ENCODE measurements at places on chromosomes 6 and 20.

- DNase-seq: no peak
These were observed 31.6 kb upstream of the LAMA4 start for GRCh38 chr6:112286010-112286409.

DNA sequence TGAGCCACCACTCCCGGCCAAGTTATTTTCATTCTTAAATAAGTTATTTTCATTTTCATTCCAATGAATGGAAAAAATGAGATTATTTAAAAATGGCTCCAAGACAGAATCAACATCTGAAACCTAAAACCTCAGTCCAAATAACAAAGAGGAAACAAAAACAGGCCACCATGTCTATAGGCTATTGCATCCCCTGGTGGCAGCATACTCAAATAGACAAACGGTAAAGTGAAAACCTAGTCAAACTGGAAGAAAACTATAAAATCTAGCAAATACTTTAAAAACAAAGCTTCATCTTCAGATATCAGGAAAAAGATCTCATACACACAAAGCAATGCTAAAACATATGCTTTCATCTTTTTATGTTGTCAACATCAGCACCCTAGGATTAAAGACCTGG lies 20.9 kb downstream of the IL17A start:
- DNase-seq: no peak

DNA sequence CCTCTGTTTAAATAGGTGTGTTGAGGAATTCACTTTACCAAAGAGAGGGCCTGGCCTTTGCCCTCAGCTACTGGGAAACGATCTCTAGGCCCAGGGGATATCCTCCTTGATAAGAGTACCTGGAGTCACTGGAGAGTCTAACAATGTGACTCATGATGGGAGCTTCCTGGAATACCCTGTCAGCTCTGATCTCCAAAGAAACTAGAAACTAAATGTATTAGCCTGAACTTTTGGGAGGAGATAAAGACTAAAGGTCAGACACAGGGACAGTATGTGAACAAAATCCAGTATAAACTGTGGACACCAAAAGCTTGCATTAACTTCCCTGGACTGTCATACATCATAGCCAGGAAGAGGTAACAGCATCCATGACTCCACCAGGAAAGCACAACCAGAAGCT lies 148.5 kb downstream of the RNGTT start:
- DNase-seq: no peak

GRCh38 chr20:44768256-44768655 lies 22.6 kb downstream of the KCNK15 start:
- DNase-seq: no peak

DNA sequence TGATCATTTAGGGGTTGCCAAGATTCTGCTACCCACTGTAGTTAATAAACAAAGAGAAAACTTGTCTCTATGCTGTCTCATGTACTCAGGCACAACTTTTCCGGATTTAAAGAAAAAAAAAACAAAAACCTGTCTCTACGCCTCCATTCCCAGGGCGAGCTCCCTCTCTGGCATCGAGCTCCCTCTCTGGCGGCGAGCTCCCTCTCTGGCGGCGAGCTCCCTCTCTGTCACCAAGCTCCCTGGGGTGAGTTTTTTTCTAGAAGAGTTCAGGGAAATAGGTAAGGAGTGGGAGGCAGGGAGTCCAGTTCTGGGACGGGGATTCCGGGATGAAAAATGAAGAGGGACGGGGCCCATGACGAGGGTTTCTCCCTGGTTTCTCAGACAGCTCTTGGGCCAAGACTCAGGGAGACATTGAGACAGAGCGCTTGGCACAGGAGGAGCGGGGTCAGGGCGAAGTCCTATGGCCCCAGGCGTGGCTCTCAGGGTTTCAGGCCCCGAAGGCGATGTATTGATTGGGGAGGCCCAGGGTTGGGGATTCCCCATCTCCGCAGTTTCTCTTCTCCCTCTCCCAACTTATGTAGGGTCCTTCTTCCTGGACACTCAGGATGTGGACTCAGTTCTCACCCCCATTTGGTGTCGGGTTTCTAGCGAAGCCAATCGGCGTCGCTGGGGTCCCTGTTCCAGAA lies 16.5 kb upstream of the HLA-A start:
- DNase-seq: no peak

GRCh38 chr6:11429577-11429976 lies 108.0 kb upstream of the TMEM170B start:
- no peak for DNase-seq

DNA sequence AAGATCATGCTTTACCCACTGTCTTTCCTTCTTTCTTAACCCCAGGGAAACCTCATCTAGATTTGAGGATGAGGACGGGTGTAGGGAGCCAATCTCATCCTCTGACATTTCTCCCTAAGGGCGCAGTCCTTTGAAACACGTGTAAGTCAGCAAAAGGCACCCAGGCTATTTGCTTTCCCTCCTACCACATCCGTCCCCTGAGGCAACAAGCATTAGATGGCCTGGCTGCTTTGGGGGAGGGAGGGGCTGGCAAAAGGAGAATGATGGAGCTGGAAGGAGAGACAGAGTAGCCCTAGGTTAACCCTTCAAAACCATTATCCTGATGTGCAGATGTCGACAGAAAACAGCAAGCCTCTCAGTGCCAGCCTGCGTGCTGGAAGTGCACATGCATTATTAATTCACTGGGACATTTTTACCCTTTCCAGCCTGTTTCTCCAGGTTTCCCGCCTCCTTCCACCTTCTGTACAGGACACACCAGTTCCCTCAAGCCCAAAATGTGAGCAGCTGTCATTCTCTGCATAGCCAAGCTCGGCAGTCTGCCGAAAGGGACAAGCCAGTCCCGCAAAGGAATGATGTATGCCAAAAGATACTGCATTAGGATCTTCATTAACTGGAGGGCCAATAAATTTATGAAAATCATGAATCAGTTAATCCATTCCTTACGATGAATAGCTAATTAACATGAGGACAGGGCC lies 547.2 kb downstream of the CD83 start:
- no peak for DNase-seq

- no peak for DNase-seq
These were observed 80.8 kb downstream of the PLEKHG1 start for GRCh38 chr6:150680510-150680909.

DNA sequence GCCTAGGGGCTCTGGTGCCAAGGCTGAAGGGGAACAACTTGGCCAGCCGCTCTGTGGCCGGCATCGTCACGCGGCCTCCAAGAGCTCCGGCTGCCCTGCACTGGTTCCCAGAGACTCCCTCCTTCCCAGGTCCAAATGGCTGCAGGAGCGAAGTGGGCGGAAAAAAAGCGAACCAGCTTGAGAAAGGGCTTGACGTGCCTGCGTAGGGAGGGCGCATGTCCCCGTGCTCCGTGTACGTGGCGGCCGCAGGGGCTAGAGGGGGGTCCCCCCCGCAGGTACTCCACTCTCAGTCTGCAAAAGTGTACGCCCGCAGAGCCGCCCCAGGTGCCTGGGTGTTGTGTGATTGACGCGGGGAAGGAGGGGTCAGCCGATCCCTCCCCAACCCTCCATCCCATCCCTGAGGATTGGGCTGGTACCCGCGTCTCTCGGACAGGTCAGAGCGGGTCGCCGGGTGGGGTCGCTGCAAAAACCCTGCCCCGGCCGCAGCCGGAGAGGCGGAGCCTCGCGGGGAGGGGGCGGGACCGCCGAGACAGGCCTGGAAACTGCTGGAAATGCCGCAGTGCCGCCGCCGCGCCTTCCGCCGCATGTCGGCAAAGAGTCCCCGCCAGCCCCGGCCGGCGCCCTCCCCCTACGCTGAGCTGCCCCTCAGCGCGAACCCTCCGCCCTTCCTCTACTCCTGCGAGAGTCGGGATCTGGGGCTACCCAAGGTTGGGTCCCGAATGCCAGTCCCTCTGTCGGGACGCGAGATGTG lies 814 bp upstream of the HSP90AB1 start:
- peak; percentile 75 for DNase-seq

DNA sequence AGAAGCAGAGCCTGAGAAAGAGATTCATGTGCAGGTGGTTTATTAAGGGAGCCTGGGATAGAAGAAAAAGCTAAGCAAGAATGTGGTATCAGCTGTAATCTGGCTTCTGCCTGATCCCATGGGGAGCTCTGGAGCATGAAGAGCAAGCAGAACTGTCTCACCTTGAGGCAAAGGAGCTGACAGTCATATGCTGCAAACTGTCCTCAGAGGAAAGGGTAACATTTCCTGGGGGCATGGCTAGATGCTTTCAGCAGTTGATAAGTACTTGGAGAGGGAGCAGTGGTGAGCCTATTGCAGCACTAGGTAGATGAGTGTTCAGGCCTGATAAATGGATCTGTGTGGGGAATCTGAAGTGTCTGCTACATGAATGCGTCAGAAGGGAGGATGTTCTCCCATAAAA lies 621.5 kb upstream of the BTBD3 start:
- no peak for DNase-seq

GRCh38 chr6:74735304-74735703 lies 470.5 kb downstream of the COL12A1 start:
- DNase-seq: no peak

- no peak for DNase-seq
These were observed 40.3 kb upstream of the ARMH2 start for GRCh38 chr6:24838994-24839393.

DNA sequence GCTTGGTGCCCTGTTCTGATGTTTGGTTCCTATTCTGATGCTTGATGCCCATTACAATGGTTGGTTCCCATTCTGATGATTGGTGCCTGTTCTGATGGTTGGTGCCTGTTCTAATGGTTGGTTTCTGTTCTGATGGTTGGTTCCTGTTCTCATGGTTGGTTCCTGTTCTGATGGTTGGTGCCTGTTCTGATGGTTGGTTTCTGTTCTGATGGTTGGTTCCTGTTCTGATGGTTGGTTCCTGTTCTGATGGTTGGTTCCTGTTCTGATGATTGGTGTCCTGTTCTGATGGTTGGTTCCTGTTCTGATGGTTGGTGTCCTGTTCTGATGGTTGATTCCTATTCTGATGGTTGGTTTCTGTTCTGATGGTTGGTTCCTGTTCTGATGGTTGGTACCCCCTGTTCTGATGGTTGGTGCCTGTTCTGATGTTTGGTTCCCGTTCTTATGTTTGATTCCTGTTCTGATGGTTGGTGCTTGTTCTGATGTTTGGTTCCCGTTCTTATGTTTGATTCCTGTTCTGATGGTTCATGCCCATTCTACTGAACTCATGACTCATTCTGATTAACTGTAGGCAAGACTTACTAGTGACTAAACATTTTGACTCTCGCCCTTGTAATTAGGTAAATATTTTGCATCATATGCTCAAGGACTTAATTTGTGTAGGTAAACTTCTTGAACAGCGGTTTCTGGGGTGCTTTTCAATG lies 146.2 kb downstream of the DLL1 start:
- DNase-seq: no peak

- DNase-seq: no peak
These were observed 23.8 kb downstream of the ANKS1A start for GRCh38 chr6:34912715-34913464.

GRCh38 chr20:3248993-3249347 lies 10.0 kb upstream of the SLC4A11 start:
- DNase-seq: no peak

- DNase-seq: no peak
These were observed 25.2 kb downstream of the MANBAL start for GRCh38 chr20:37314617-37315016.

GRCh38 chr20:20333866-20334265 lies 34.0 kb upstream of the INSM1 start:
- no peak for DNase-seq

DNA sequence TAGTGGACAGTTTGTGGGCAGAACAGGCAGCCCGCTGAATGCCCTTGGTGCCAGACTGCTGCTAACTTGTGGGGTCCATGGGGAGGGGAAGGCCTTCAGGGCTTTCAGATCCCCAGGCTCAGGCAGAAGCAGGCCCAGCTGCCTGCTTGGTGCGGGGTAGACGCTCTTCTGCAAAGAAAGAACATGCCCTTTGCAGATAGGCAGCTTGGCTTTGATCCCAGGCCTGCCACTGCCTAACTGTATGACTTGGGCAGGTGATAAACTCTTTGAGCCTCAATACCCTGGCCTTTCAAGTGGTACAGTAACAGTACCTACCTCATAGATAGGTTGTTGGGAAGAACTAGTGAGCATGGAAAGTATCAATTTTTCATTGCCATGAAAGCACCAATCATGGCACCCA lies 28.4 kb downstream of the CHMP4B start:
- no peak for DNase-seq

GRCh38 chr6:61833176-61833755 lies 452.8 kb downstream of the KHDRBS2 start:
- DNase-seq: no peak

- no peak for DNase-seq
These were observed 70.3 kb downstream of the SCAND1 start for GRCh38 chr20:35883778-35884540.

- DNase-seq: no peak
These were observed 21.3 kb downstream of the TAF11 start for GRCh38 chr6:34866509-34866908.

GRCh38 chr20:63973636-63974401 lies 4.1 kb upstream of the ZNF512B start:
- no peak for DNase-seq

- no peak for DNase-seq
These were observed 171.4 kb downstream of the DTNBP1 start for GRCh38 chr6:15491255-15491985.

DNA sequence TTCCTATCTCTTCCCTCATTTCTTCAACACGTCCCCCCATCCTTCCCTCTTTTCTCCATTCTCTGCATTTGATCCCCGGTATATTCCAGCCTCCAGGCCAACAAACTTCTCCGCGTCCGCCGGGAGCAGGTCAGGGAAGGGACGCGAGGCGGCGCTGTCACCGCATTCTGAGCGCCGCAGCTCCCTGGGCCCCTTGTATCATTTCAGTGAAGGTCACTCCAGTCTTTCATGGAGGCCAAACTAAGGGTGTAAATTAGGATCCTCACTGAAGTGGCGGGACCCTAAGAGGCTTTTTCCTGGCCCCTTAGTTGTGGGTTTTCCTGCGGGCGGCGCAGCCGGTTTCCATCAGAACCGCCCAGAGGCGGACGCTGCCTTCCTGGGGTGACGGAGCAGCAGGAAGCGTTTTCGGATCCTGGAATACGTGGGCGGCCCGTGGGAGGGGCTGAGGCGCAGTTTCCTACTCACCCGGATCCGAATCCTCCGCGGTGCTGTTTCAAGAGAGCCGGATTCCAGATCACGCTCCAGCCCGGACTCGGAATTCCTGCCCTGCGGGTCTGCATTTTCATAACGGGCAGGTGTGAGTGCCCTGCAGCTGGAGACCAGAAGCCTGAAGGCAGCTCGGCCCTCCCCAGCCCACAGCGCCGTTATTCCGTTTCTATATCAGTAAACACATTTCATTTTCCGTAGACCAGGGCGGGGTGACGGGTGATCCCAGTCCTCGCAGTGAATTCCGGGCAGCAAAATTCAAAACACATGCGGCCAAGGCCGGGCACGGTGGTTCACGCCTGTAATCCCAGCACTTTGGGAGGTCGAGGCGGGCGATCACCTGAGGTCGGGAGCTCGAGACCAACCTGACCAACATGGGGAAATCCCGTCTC lies 3.6 kb upstream of the MICA start:
- DNase-seq: no peak

- DNase-seq: no peak
These were observed 125.1 kb downstream of the TCP11 start for GRCh38 chr6:35015996-35016395.

GRCh38 chr6:121884620-121885019 lies 449.2 kb downstream of the GJA1 start:
- no peak for DNase-seq

- DNase-seq: no peak
These were observed 204.9 kb downstream of the FOXA2 start for GRCh38 chr20:22379472-22379871.
